SK-N-MC (cell line): ENCODE measurements at places on chromosomes 11 and 22.

DNA sequence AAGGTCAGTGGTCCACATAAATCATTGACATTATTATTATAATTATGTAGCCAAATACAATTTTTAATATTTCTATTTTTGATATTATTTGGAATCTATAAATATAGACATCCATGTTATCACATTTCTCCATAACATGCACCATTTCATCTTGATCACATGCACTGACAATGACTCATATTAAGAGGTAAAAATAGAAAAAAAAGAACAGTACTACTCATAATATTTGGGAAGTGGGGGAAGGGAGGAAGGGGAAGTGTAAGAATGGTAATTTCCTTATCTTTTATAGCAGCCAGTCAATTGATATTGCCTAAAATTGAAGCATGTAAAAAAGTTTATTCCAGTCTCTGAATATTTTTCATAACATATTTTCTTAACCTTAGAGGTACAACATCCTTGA, 72.3 kb downstream of the ADM start:
- no peak for DNase-seq

- no peak for DNase-seq
These were observed 96.9 kb downstream of the TEAD1 start for GRCh38 chr11:12770966-12771597.

- no peak for DNase-seq
These were observed 51.3 kb downstream of the BTG4 start for GRCh38 chr11:111460856-111461255.

GRCh38 chr11:62030071-62030684, 62.7 kb upstream of the FTH1 start:
- DNase-seq, result no peak

- DNase-seq, result no peak
These were observed 177.7 kb downstream of the NAV2 start for GRCh38 chr11:19890308-19890707.

DNA sequence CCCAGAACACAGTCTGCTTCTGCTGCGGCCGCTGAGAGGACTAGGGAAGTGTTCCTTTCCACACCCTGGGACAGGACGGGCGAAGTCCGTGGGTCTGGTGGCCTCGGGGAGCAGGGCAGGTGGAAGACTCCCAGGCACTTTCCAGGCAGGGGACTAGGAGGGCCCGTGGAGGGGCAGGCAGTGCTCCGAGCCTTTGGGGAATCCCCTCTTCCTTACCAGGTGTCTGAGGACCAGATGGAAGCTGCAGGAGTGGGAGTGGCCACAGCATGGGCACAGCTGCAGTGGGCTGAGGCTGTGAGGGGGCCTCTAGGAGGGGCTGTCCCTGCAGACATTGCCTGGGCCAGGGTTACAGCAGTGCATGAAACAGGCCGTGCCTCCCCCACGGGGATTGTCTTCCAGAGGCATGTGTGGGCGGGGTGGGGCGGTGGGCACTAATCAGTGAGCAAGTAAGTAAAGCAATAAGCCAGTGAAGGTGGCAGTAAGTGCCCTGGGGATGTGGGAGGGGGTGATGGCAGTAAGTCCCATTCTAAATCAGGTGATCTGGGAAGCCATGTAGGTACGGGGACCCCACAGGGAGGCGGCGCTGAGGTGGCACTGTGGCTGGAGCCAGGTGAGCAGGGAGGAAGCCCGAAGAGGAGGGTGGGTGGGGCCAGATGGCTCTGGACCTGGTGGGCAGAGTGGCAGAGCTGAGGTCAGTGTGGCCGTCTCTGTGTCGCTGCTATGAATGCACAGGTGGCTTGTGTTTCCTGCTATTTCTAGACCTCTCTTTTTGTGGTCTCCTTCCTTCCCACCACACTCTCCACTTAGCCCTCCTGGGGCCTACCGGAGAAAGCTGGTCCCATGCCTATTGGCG, 66.4 kb downstream of the CTTN start:
- no peak for DNase-seq

- no peak for DNase-seq
These were observed 377.0 kb downstream of the ETS1 start for GRCh38 chr11:128210148-128210940.

DNA sequence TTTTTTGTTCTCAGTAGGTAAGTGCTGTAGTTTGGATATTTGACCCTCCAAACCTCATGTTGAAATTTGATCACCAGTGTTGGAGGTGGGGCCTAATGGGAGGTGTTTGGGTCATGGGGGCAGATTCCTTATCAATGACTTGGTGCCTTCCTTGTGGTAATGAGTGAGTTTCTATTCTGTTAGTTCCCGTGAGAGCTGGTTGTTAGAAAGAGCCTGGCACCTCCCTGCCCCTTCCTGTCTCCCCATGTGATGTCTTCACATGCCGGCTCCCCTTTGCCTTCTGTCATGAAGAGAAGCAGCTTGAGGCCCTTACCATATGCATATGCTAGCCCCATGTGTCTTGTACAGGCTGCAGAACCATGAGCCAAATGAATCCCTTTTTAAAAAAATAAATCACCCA, 138.3 kb downstream of the TMEM135 start:
- no peak for DNase-seq

GRCh38 chr11:68880851-68881250, 22.8 kb downstream of the MRPL21 start:
- no peak for DNase-seq

DNA sequence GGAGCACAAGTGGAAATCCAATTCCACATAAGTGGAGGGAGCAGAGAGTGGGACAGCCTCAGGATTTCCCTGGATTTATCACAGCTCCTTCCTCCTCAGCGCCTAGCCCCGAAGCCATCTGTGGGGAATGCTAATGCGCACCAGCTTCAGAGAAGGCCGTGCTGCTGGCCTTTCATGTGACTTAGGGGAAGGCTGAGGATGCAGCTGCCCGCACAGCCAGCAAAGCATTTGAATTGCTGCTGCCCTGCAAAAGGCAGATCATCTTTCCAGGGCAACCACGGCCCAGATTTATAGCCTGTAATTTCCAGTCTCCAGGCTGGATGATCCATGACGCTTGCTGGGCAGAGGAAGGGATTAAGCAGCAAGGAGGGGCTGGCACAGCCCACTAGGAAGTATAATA, 29.9 kb downstream of the SYN3 start:
- no peak for DNase-seq

- DNase-seq, result no peak
These were observed 51.6 kb downstream of the SHANK2 start for GRCh38 chr11:71200761-71201160.

DNA sequence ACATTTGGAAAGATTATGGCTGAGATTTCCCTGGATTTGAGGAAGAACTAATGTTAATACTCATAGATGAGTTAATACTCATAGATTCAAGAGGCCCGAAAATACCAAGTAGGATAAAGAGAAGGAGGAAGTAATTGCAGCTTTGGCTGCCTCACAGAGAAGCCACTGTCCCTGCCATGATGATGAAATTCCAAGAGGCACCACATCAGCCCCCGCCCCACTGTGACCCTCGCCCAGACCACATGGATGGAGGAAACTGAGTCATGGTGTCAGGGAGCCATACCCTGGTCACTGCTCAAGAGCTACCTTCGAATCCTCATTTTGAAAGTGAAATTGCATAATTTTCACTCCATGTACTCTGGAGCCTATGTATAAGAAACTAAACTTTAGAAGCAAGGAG, 92.9 kb upstream of the SLC22A12 start:
- no peak for DNase-seq

DNA sequence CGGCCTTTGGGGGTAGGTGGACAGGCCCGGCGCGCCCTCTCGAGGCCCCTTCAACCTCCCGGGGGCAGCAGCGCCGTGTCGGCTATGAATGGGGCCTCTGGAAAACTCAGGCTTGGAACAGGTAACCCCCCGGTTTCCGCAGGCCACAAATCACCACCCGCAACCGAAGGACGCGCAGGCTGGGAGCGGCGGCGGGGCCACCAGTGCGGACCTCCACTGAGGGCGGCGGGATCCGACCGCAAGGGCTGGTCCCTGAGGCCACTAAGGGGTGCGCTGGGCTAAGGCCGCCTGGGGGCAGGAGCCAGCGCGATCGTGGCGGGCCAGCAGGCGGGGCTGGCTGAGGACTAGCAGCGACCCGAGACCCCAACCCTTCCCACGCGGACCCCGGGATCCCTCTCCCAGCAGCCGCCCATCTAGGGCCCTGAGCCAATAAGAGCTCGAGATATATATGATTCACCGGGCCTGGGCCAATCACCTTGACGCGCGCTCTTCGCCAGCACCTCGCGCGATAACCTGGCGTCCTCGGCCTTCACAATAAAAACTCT, 609 bp upstream of the ATF4 start:
- DNase-seq, result no peak

DNA sequence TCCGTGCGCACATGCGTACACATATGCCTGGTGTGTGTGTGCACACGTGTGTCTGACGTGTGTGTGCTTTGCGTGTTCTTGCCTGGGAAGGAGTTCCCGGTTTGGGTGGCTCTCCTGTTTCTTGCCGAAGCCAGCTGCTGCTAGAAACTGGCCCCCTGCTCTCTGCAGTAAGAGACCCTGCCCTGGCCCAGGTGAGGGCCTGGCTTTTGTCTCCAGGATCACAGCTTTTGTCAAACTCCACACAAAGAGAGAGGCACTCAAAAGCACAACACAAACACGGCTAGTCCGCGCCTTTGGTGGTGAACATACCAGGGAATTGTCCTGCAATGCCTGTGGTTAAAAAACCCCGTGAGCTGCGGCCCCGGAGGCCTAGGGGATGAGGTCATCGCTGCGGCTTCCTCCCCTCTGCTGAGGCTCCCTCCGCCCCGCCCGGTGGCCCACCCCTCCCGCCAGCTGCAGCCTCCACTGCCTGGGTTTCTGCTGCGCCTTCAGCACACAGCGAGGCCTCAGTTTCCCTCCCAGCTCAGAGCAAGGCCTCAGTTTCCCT, 88.9 kb downstream of the KCNQ1 start:
- DNase-seq, result no peak

GRCh38 chr11:57375490-57375889, 5.5 kb downstream of the PRG3 start:
- no peak for DNase-seq

DNA sequence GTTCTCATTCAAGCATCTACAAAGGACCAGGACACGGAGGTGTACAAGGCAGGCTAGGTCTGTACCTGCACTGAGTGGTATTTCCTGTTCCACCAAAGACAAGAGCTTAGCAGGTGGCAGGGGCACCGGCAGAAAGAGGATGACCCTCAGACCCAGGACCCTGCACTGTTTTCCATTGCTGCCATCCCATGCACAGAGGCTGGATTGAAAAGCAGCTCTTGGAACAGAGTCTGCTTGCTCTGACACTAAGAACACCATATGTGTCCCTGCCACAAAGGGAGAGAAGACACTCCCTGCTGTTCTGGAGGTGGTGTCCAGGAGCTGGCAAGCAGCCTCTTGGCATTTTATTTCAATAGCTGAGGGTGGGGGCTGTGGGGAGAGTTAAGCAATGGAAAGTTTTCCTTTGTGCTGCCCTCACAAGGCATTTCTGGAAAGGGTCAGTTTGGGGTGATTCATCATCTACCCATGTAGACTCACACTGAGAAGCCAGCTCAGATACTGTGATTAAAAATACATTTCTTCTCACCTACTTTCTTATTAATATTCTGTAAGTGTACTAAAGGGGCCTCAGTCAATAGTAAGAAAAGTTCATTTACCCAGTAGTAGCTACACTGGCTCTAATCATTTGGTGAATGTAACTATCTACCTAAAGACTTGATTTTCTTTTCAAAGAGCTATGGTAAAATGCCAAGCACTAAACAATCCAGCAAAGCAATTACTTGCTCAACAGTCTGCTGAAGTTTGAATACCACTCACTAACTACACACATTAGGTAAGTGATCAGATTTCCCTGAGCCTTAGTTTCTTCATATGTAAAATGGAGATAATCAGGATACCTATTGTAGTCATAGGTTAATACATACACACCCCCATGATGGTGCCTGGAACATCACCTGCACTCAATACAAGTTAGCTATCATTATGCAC, 55.2 kb downstream of the SLC1A2 start:
- DNase-seq, result no peak

- DNase-seq, result no peak
These were observed 35.4 kb downstream of the OSBPL5 start for GRCh38 chr11:3129591-3130268.

DNA sequence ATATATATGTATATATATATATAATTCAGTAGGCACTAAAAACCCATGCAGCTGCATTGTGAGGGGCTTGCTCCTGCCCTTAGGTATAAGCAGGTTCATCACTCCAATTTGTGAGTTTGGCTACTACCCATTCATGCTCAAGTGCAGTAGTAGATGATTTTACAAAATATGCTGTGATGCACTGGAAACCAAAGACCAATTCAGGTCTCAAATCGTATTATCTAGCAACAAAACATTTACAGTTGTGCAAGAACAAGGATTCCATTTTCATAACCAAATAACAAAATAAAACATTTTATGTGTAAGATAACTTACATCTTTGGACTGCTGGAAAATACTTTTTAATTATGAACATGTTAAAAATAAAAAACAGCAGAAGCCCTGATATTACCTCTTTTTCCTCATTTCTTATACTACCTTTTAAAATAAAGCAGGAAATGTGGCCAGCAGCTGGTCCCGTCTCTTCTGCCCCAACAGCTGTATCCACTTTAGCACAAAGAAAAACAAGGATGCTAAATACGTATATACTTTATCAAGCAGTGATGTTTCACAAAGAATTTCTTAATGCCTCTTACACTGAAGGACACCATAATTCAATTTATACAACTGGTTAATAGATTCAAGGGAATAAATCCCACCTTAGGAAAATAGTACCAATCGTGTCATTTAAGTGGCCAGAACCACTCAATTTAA, 2.8 kb downstream of the CREBZF start:
- DNase-seq, result no peak

GRCh38 chr11:68980776-68981065, at the start of gene MRGPRD:
TSS of gene MRGPRD (minus strand) at chr11:68980986. CDS start at chr11:68980986, 0 bp downstream.
- DNase-seq, result no peak

DNA sequence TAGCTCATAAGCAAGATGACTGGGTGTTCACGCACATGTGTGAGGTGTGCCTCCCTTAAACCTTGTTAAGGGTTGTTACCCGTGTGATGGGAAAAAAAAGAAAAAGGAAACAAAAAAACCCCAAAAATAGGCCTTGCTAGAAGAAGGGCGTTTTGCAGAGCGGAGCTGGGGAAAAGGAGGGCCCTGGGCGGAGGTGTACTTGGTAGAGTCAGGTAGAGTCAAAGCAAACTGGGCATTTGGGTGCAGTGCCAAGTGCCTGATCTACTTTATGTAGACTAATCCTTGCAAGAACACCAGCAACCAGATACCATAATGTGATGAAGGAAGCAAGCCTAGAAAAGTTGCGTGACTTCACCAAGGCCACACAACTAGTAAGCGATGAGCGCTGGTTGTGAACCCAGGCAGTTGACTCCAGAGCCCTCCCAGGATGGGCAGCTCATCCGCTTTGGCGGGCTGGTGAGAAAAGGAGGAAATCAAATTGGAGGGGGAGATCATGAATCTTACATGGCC, 1.2 kb upstream of the TIRAP start:
- DNase-seq, result no peak

GRCh38 chr11:122645847-122646246, 9.7 kb upstream of the UBASH3B start:
- no peak for DNase-seq
